ENCODE measurements at places on chromosomes 7 and 10.
A peak's percentile ranks its signal among the peaks of the same experiment; 100 is the strongest.

- H3K27ac ChIP-seq = no peak overlapping the region
- DNase-seq = no peak
- no peaks in the 10 kb centered on the region for H3K27me3 ChIP-seq
- H3K36me3 ChIP-seq = no peaks in the 10 kb centered on the region
- no peaks in the 10 kb centered on the region for H3K4me1 ChIP-seq
Observed at GRCh38 chr7:104640506-104640905, 312.1 kb downstream of the LHFPL3 start.

GRCh38 chr7:142632271-142633134 is 116.8 kb upstream of the PRSS1 start:
- H3K4me1 ChIP-seq = no peaks in the 10 kb centered on the region
- H3K27me3 ChIP-seq = no peaks in the 10 kb centered on the region
- H3K4me3 ChIP-seq = no peak overlapping the region
- H3K36me3 ChIP-seq = no peaks in the 10 kb centered on the region
- no peak overlapping the region for H3K27ac ChIP-seq
- DNase-seq = peak; percentile 44

DNA sequence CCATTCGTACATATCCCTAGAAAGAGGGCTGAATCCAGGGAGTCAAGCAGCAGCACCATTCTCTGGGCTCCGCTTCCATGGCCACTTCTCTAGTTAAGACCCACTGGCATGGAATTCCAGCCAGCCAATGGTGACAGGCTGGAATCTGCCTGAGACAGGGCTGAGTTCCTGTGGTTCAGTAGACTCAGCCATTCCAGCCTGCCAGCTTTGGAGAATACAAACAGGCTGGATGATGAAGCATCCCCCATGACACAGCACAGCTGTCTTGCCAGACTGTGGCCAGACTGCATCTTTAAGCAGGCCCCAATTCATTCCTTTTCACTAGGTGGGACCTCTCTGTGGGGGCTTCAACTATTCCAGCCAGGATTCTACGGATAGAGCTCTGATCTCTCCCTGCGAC is 329.6 kb downstream of the XPNPEP1 start:
- H3K27me3 ChIP-seq = no peaks in the 10 kb centered on the region
- H3K27ac ChIP-seq = no peak overlapping the region
- no peak for DNase-seq
- H3K4me1 ChIP-seq = no peaks in the 10 kb centered on the region
- H3K4me3 ChIP-seq = no peak overlapping the region

GRCh38 chr7:134527979-134528371 is 608 bp downstream of the AKR1B10 start:
- no peaks in the 10 kb centered on the region for H3K4me1 ChIP-seq
- DNase-seq = no peak
- H3K36me3 ChIP-seq = no peaks in the 10 kb centered on the region
- no peak overlapping the region for H3K27ac ChIP-seq

DNA sequence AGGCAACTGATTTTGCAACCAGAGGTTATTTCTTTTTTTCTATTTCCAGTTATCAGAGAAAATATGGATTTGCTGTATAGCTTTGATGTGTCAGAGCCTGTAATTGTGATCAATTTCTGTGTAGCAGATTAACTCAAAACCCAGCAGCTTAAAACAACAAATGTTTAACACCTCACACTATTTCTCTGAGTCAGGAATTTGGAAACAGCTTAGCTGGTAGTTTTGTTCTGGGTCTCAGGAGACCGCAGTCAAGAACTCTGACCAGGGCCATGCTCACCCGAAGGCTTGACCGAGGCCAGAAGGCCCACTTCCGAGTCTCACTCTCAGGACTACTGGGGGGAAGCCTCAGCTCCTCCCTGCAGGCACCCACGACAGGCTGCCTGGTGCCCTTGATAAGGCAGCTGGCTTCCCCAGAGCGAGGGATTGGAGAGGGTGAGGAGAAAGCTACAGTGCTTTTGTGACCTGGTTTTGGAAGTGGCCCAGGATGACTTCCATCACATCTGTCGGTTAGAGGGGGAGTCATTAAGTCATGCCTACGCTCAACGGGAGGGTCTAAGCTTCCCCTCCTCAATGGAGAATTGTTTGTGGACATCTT is 105.7 kb upstream of the SHH start:
- H3K4me1 ChIP-seq = no peaks in the 10 kb centered on the region
- H3K27ac ChIP-seq = no peak overlapping the region
- DNase-seq = no peak
- H3K36me3 ChIP-seq = no peaks in the 10 kb centered on the region

Measured in prostate gland (tissue), 2 donors.